ENCODE measurements at places on chromosomes 12 and 14.

DNA sequence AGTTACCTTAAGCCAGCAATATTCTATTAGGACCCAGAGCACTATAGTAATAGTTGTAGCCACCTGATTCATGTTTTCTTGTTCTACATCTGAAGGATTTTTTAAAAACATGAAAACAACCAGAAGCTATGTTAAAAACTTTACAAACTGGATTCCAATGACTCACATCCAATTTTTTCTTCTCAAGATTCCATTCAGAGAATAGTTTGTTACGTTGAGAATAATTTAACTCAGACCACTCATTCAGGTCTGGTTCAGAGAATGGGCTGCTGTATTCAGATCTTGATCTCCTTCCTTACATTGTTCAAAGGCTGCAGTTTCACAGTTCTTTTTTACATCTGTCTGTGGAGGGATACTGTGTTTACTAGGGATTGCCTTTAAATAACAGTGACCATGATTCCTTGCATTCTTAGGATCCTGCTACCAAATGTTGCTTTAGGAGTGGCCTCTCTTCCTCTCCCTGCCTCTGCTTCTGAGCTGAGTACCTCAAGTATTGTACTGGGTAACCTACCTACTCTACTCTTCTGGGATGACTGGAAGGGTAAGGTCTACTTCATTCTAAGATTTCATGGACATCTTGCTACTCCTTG, 448.0 kb upstream of the FBXO33 start:
- DNase-seq, result no peak

- no peak for DNase-seq
These were observed 116.3 kb downstream of the RTN1 start for GRCh38 chr14:59754256-59754655.

GRCh38 chr14:21791749-21792148, 118.1 kb upstream of the OR4E1 start:
- DNase-seq, result no peak

DNA sequence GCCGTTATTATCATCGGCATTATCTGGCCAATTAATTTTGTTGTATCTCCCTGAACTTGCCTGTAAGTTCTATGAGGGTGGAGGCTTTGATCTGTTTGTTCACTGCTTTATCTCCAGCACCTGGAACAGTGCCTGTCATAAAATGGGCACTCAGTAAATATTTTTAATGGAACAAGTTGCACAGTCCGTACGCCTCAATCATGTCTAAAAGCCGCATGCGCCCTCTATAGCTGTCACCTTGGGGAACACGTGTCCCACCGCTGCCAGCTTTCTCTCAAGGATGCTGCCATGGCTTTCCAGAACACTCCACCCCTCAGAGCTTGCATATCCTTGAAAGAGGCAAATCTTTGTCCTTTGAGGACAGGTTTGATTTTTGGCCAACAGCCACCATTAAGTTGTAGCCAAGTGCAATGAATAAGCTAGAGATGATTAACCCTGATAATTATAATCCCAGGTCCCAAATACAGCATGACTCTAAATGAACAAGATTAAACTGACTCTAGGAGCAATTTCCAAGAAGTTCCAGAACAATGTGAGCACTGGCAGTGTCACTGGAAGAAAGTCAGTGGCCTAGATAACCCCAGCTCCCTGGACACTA, 55.1 kb downstream of the ERH start:
- DNase-seq, result no peak

GRCh38 chr12:11958221-11959091, 112.3 kb upstream of the BCL2L14 start:
- no peak for DNase-seq

DNA sequence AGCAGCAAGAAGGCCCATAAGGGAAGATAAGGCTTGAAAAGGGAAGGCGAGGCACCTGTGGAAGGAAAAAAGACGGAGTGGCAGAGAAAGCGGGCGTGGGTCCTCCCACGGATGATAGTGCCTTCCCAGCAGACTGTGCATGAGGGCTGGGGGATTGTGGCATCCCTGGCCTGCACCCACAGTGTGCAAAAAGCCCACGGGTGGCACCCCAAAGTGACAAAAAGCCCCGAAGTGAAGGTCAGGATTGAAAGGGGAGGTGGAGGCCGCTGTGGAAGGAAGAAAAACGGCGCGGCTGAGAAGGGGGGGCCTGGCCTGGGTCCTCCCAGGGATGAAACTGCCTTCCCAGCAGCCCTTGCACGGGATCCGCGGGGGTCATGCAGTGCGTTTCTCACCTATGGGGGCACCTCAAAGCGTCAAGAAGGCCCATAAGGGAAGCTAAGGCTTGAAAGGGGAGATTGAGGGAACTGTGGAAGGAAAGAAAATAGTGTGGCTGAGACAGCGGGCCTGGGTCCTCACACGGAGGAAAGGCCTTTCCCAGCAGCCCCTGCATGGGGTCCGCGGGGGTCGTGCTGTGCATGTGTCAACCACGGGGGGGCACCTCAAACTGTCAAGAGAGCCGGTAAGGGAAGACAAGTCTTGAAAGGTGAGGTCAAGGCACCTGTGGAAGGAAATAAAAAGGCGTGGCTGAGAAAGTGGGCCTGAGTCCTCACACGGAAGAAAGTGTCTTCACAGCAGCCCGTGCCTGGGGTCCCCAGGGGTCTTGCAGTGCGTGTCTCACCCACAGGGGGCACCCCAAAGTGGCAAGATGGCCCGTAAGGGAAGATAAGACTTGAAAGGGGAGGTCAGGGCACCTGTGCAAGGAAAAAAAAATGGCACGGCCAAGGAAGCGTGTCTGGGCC, 274.1 kb downstream of the ALG10 start:
- no peak for DNase-seq

DNA sequence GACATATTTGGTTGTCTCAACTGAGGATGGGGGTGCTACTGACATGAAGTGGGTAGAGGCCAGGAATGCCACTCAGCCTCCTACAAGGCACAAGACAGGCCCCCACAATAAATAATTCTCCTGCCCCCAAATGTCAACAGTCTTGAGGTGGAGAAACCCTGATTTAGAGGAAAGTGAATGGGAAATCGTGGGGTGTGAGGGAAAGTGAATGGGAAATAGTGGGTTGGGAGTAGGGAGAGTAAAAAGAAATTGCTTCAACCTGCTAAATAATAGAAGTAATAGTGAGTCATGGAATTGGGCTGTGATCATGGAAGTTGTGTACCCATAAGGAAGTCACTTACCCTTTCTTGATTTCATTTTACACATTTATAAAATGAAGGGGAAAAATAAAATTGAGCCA, 16.7 kb upstream of the TMEM233 start:
- DNase-seq, result no peak

GRCh38 chr14:29893989-29894388, 33.7 kb downstream of the PRKD1 start:
- no peak for DNase-seq

GRCh38 chr14:56300495-56300894, 182.3 kb downstream of the PELI2 start:
- no peak for DNase-seq

GRCh38 chr12:53236443-53237111, 4.6 kb upstream of the RARG start:
- DNase-seq, result peak; percentile 79

GRCh38 chr12:114011711-114012110, 45.6 kb upstream of the RBM19 start:
- no peak for DNase-seq

DNA sequence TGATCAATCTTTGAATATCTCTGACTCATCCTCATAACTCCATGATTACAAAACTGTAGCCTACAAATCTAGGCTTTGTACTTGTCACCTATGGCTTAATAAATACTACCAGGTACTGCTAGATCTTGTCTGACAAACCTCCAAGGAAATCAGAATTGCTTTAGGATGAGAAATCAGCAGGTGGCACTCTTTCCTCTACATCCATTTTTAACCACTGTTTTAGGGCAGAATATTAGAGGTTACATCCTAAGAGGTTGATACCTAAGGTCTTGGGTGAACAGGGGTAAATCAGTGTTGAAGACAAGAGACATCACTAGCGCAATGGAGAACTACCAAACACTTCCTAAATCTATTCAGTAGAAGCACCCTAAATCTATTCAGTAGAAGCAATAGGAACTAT, 63.1 kb upstream of the SOX5 start:
- no peak for DNase-seq

- no peak for DNase-seq
These were observed 11.2 kb downstream of the SPRING1 start for GRCh38 chr12:116726694-116727093.

GRCh38 chr12:48882315-48882687, 16.6 kb upstream of the RND1 start:
- no peak for DNase-seq

GRCh38 chr12:32876004-32876403, 20.6 kb downstream of the PKP2 start:
- DNase-seq, result no peak

DNA sequence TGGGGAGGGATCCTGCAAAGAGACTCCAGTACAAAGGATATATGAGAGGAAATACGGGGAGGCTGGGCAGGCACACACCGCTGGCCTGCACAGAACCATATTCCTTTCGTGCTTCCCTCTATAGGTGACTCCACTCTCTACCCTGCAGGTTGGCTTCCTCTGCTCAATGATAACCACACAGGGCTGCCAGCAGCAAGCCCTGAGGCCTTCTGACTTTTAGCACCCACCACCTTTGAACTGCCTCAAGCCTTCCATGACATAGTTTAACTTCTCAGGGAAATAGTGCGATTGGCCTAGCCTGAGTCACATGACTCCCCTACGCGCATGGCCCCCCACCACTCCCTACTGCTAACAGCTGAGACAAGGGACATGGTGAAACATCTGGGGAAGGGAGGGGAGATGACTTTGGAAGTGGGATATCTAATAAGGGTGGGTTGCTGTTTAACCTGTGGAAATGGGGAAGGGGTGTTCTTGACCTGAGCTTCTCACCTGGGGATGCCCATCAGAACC, 3.0 kb upstream of the FOXN3 start:
- DNase-seq, result no peak

GRCh38 chr12:62930546-62931425, 4.2 kb downstream of the PPM1H start:
- DNase-seq, result no peak

DNA sequence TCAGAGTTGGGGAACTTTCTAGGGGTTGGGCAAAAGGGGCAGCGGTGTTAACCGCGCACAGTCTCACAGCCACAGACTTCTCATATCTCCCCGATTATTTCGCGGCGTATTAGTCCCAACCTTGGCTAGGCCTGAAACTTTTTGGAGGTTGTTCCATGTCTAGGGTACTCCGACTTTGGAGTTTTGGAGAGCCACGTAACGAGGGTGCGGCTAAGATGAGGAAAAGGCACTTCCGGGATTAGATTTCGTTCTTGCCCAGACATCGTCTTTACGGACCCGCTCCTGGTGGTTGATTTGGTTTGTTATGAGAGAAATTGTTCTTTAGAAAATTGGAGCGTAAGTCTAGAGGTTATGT, 513 bp downstream of the CCNK start:
- no peak for DNase-seq

DNA sequence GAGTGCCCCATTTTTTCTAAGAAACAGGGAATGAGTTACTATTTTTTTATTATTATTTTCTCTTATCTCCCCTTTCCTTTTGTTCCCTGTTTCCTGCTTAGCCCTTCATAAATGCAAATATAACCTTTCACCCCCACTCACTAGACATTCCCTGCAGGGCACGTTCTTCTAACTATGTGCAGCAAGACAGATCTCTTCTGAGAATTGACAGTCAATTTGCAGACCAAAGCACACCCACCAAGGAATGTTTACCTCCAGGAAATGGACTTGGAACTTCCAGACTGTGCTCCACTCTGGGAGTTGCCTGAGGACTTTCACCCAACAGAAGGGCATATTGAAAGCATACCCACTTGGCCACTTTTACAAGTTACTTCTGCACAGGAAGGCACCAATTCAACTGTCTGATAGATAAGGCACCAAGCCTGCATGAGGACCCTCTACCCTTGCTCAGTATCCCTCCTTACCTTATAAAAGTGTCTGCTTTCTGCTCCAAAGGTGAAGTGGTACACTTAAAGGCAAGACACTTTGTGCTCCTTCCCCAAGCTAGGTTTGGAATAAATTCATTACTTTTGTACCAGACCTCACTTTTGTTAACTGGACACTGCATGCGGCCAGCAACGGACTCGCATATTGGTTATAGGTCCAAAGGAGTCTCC, 6.5 kb downstream of the TAS2R19 start:
- DNase-seq, result no peak

GRCh38 chr12:9760699-9761418, at the start of gene CD69:
CD69 (minus strand) TSS chr12:9760901; CDS start chr12:9760820, 81 bp downstream.
- peak; percentile 96 for DNase-seq

GRCh38 chr12:90945070-90945649, 9.8 kb downstream of the CCER1 start:
- DNase-seq, result no peak

- no peak for DNase-seq
These were observed 290.2 kb upstream of the FLRT2 start for GRCh38 chr14:85239791-85240190.

- no peak for DNase-seq
These were observed 5.9 kb downstream of the ITGB7 start for GRCh38 chr12:53201177-53201541.

DNA sequence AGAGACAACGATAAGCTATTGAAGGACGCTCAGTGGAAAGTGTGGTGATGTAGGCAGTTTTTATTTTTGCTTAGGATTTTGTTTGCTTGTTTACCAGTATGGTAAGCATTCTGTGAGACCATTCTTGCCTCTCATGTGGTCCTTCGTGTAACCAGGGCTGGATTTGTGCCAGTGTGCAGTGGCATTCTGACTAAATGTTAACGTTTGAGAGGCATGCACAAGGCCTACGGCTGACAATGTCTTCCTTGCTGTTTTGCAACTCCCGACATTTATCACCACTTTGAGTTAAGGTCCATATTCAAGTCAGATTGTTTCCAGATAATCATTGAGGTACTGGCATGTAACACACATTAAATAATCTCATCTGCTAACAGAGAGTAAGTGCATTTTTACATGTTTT, 102.3 kb upstream of the BCAT1 start:
- no peak for DNase-seq

GRCh38 chr14:75049136-75049535, 2.1 kb downstream of the MLH3 start:
- no peak for DNase-seq

DNA sequence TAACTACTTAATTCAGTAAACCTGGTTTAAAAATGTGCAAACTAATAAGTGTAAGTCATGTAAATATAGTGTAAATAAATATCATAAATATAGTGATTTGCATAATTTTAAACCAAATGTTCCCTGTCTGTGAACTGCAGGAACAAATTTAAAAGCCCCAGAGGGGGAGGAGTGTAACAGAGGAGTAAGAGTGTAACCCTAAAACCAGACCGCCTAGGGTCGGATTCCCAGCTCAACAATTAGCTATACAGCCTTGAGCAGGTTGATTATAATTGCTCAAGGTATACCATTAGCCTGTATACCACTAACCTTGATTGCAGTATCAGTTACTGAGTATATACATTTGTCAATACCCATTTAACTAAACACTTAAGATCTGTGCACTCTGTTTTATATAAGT, 218.4 kb downstream of the ADAMTS20 start:
- no peak for DNase-seq

GRCh38 chr14:90808759-90809529, 7.3 kb downstream of the TTC7B start:
- DNase-seq, result no peak

DNA sequence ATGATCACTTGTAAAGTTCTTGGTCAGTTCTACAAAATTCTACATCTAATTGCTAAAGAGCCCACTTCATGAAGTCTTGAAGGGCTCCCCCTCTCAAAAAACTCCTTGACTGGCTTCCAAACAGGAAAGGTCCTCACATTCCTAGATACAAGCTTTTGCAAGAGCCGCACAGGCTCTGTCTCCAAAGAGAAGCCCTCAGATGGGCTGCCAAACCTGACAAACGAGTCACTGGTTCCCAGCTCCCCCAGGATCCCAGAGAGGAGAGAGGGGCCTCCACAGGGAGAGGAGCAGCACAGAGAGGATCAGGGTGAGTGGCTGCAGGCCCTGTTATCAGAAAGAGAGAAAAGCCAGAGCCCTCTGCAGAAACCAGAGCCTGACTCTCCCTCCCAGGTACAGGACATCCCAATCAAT, 5.8 kb downstream of the NID2 start:
- DNase-seq, result no peak

All from CD4-positive, alpha-beta T cell treated with Interleukin-4 for 1 hour (primary cell).